ENCODE measurements at places on chromosomes 11 and 22.

GRCh38 chr11:105719073-105719822 lies 109.4 kb downstream of the GRIA4 start:
- DNase-seq = no peak

DNA sequence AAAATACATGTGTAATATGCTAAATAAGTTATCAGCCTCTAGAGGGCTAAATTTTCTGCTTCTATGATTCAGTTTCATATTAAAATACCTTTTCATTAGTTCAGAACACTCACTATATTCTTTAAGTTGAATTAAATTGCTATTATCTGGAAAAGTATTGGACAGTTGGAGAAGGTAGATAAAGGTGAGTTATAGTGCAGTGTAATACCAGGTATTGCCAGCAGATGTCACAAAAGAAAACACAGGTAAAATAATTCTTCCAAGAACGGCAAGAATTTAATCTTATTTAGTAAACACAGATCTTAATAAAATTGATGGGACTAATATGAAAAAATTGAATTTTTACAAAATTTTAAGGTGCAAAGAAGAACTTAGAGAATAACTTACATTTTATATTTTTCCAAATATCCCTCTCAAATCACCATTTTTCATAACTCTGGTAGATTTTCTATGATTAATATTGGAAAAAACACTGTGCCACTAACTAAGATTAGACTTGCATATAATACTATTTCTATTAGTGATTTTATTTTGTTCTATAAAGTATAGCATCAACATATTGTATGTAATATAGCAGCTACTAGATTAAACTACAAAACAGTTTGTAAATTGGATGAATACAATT lies 1.7 kb upstream of the LRRC4C start:
- peak; percentile 4 for DNase-seq

DNA sequence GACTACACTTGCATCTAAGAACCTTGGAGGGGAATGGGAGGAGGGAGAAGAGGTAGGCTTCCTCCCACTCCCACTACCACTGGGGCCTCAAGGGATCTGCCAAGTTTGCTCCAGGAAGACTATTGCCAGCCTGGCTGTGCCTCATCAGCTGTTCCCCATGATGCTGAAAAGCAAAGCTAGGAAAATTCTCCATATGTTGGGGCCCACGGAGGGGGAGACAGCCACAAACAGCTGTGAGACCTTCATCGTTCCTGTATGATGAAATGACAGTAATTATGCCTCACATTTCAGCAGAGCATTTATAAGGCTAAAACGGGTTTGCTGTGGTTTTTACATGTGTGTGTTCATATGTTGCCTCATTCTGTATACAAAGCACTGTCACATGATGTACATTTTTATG lies 6.7 kb downstream of the DSCAML1 start:
- DNase-seq = no peak

- no peak for DNase-seq
These were observed 5.6 kb downstream of the ZFPL1 start for GRCh38 chr11:65089621-65090020.

DNA sequence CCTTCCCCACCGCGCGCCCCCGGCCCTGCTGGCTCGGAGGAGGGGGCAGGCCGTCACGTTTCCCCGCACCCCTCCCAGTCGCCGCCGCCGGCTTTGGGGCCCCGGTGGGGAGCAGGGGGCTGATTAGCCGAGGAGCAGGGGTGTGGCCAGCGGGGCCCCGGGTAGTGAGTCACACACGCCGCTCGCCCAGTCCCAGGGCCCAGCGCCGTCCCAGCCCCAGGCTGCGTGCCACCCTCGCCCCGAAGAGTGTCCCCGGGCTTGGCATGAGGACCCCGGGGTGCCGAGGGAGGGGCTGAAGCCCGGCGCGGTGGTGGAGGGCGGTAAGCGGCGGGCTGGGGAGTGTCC lies 34.4 kb downstream of the PRDM11 start:
- peak; percentile 90 for DNase-seq

- DNase-seq = no peak
These were observed 25.3 kb downstream of the STIM1 start for GRCh38 chr11:3880724-3881123.

- DNase-seq = no peak
These were observed 2.2 kb downstream of the SLC35F2 start for GRCh38 chr11:107856180-107856980.

DNA sequence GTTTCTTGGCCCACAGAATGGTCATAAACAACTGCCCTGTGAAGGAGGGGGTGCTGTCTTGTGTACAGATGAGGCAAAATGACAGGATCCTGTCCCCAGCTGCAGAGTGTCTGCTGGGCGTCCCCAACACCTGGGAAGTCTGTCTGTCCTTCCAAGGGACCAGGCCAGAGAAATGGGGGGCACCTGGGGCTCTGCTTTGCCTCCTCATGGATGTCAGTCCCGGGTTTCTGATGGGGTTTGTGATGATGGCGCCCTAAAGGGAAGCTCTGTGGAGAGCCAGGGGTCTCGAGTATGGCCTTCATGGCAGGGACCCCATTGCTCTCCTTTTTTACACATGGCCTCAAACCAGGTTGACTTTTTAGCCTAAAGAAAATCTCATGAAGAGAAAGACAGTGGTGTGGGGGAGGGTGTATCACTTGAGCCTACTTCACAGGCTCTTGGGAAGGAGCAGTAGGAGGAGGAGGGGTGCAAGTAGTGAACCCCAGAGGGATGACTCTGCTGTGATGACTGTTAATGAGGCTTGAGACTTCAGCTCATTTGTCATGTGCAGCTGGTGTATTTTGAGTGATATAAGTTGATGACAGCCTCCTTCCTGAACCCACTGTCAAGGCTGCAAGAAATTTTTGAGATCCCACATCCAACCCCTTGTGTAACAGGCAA lies 40.6 kb upstream of the TUB start:
- DNase-seq = no peak

DNA sequence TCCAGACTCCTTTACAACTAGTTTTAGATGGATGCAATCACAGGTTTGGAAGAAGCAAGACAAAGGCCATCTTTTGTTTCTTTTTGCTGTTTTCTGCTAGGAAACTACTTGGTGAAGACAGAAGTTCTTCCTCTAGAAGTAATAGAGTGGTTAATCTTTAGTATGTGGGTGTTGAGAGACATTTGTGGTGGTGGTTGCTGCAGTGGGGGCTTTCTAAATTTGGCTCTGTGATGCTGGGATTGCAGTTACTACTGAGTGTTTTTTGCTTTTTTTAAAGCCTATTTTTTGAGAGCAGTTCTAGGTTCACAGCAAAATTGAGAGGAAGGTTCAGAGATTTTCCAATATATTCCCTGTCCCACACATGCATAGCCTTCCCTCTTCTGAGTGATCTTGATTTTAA lies 120.0 kb downstream of the AASDHPPT start:
- DNase-seq = no peak

Measured in NB4 (cell line).